Mesothelial cell of epicardium (in vitro differentiated cells): ENCODE measurements at places on chromosomes 3 and 15. TPM values are rescaled to one million over a fixed set of nuclear protein-coding genes. Genes with fewer than 3 reads are reported as not detected.

CILP gene
- total RNA-seq, result 0.95 to 1.3 TPM (median 1.2 TPM) in 3 replicates

ANKRD63 gene
- 0.31 to 0.59 TPM (median 0.44 TPM) in 3 replicates for total RNA-seq

C2CD4A gene
- not detected in 3 replicates for total RNA-seq

UMPS gene
- total RNA-seq, result 35.9 to 40.7 TPM (median 37.3 TPM) in 3 replicates

TMEM89 gene
- 0.84 TPM in 1 of 3 replicates, not detected in the others for total RNA-seq

CPLX3 gene
- 0.14 TPM in 1 of 3 replicates, not detected in the others for total RNA-seq

EIF3J gene
- total RNA-seq, result 75.7 to 80.2 TPM (median 77.8 TPM) in 3 replicates

- H3K4me3 ChIP-seq, result no peak overlapping the region
- DNase-seq, result no peak
- peaks cover 42% of the 10 kb centered on the region for H3K27me3 ChIP-seq
- H3K27ac ChIP-seq, result no peak overlapping the region
- H3K4me1 ChIP-seq, result peaks cover 6% of the 10 kb centered on the region
Measured at GRCh38 chr3:129023909-129024308, 22.8 kb downstream of the EFCC1 start.

GRCh38 chr3:58366699-58367098 is 34.0 kb downstream of the PXK start:
- H3K27ac ChIP-seq, result no peak overlapping the region
- no peak for DNase-seq
- no peak overlapping the region for H3K4me3 ChIP-seq
- H3K27me3 ChIP-seq, result no peaks in the 10 kb centered on the region
- H3K36me3 ChIP-seq, result peaks cover 6% of the 10 kb centered on the region

DNA sequence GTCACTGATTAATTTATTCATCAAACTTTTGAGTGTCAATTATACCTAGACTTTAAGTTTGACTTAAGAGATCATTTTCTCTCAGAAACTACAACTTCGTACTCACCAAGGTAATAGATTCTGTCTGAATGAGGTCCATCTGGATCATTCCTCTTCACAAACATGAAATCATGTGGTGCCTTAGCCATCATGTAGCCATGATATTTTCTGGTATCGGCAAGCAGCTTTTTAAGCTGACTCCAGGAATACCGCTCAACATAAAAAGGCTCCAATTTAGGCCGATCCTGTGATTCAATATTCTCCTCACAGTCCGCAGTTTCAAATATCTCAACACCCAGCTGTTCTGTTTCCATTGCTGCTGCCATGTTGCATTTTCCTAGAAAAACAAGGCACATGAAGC is 5.3 kb downstream of the DPP8 start:
- peaks cover 13% of the 10 kb centered on the region for H3K36me3 ChIP-seq
- DNase-seq, result no peak

DNA sequence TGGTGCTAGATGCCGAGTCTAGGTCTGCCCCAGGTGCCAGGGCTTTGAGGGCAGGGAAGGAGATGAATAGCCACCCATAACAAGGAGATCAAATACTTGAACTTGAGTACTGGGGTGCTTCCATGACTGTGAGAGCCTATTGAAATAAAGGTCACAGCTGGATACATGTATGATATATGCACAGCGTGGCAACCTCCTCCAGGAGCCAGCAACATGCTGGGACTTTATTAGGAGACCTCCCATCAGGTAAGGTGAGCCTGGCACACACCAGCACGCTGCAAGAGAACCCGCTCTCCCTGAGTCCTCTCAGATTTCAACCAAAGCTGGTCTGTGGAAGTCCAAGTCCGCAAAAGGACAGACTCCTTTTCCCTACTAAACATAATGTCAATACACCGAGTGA is 10.5 kb upstream of the HES1 start:
- no peaks in the 10 kb centered on the region for H3K36me3 ChIP-seq
- no peaks in the 10 kb centered on the region for H3K27me3 ChIP-seq
- no peak overlapping the region for H3K27ac ChIP-seq
- DNase-seq, result no peak
- H3K4me1 ChIP-seq, result peaks cover 25% of the 10 kb centered on the region
- H3K4me3 ChIP-seq, result no peak overlapping the region

DNA sequence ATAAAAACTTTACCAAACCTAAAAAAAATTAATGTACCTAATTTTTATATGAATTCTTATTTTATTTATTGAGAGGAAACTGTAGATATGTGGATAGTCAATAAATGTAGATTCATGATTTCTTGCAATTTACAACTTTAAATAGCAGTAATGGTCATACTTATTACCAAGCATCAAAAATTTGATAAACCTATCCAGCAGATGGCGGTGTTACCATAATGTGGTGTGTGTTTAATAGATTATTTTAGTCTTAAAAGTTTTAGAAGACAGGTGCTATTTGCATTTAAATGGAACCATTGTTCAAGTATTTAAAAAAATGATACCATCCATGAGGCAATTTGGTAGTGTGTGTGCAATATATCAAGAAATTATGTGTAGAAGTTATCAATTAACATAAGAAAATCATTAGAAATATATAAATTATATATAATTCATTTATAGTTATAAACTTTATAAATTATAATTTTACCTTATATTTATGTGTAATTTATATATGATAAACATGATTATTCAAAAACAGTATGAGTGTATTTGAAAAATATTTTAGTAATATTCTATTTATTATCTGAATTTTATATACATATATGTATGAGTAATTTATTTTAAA is 176.0 kb upstream of the BCHE start:
- no peak overlapping the region for H3K4me3 ChIP-seq
- H3K4me1 ChIP-seq, result no peaks in the 10 kb centered on the region
- no peak for DNase-seq
- no peaks in the 10 kb centered on the region for H3K36me3 ChIP-seq
- H3K27ac ChIP-seq, result no peak overlapping the region
- no peaks in the 10 kb centered on the region for H3K27me3 ChIP-seq

DNA sequence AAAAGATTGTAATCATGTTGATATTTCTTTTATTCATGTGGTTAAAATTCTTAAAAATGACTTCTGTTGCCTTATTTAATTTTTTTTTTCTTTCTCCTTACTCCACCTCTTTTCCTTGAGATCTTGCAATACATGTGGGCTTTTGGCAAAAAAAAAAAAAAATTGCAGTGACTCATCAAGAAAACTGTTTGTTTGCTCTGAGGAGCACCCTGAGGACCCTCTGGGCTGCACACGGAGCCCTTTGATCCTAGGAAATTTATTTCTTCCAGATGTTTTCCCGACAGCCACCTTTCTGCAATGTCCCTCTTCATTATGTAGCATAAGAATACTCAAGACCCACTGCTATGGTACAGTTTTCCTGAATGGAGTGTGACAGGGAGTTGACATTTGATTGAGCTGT is 371.7 kb downstream of the ZBTB20 start:
- H3K27ac ChIP-seq, result no peak overlapping the region
- no peaks in the 10 kb centered on the region for H3K27me3 ChIP-seq
- H3K36me3 ChIP-seq, result peaks cover 2% of the 10 kb centered on the region

DNA sequence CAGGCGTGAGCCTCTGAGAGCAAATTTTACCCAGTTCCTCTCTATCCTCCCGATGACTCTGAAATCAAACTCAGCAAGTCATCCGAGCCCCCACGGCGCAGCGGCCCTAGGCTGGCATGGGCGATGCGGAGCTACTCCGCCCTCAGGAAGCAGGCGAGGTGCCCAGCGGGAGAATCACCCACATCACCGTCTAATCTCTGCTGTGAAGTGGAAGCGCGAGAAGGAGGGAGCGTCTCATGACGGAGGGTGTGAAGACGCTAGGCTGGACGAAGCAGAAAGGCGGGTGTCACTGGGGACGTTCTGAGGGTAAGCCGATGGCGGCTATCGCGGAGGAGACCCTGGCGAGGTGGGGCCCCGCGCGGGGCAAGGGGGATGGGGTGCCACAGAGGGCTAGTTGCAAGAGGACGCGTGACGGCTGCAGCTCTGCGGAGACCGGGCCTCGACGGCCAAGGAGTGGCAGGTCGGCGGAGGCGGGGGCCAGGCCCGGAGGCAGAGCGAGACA is 9.1 kb upstream of the GNAI2 start:
- H3K4me1 ChIP-seq, result peaks cover 24% of the 10 kb centered on the region
- H3K27me3 ChIP-seq, result peaks cover 10% of the 10 kb centered on the region
- peak overlapping the region; percentile 79 for H3K27ac ChIP-seq
- peak overlapping the region; percentile 78 for H3K4me3 ChIP-seq
- peak; percentile 68 for DNase-seq

DNA sequence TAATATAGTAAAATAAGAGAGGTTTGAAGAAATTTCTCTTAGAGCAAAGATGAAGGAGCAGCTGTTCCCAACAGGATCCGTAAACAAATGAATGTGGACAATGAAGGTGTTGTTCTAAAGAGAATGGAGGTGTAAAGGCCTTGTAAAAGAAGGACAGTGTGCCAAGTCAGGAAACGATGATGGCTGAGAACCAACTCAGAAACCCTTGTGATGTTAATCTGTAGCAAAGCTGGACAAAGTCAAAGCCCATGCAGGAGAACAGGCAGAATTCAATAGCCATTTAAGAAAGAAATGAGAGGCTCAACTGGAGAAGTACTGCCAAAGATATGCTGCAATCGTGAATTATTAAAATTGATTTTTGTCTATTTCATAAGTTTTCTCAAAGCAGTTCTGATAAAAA is 192.2 kb downstream of the MBNL1 start:
- no peak overlapping the region for H3K27ac ChIP-seq
- no peak for DNase-seq
- peaks cover 11% of the 10 kb centered on the region for H3K36me3 ChIP-seq
- H3K4me3 ChIP-seq, result no peak overlapping the region

- peak overlapping the region; percentile 61 for H3K27ac ChIP-seq
- DNase-seq, result no peak
- peaks cover 33% of the 10 kb centered on the region for H3K4me1 ChIP-seq
- H3K36me3 ChIP-seq, result no peaks in the 10 kb centered on the region
- H3K27me3 ChIP-seq, result no peaks in the 10 kb centered on the region
Measured at GRCh38 chr15:90046911-90047392, 45.8 kb downstream of the ZNF710 start.

DNA sequence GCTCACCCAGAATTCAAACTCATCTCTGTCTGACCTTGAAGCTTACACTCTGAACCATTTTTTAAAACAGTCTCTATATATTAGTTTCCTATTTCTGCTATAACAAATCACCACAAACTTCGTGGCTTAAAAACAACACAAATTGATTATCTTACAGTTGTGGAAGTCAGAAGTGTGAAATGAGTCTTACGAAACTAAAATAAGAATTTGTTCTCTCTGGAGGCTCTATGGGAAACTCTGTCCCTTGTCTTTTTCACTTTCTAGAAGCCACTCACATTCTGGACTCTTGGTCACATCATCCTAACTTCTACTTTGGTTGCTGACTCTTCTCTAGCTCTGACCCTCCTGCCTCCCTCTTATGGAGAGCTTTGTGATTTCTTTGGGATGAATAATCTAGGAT is 429.3 kb upstream of the THBS1 start:
- no peaks in the 10 kb centered on the region for H3K27me3 ChIP-seq
- H3K27ac ChIP-seq, result no peak overlapping the region
- no peak overlapping the region for H3K4me3 ChIP-seq
- no peaks in the 10 kb centered on the region for H3K36me3 ChIP-seq
- H3K4me1 ChIP-seq, result peaks cover 8% of the 10 kb centered on the region

- peak overlapping the region; percentile 39 for H3K27ac ChIP-seq
- peak overlapping the region; percentile 51 for H3K4me3 ChIP-seq
- no peak for DNase-seq
- peaks cover 40% of the 10 kb centered on the region for H3K4me1 ChIP-seq
- H3K27me3 ChIP-seq, result peaks cover 2% of the 10 kb centered on the region
- no peaks in the 10 kb centered on the region for H3K36me3 ChIP-seq
Measured at GRCh38 chr3:64488939-64489338, 198.9 kb downstream of the ADAMTS9 start.

DNA sequence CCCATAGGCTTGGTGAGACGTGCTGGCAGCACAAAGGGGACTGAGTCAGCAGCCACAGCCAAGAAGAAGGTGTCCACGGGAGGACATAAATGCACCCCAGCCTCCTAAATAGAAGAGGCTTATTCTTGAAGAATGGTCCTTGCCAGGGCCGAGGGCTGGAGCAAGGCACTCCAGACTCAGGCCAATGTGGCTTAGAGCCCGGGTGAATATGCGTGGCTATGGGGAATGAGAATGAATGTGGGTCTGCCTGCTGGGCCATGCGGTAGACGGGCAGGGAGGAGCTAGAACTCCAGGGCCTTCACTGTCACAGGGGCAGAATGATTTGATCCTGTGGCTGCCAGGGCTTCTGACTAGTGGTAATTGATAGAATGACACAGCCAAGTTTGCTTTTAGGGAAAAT is 34.0 kb downstream of the DHX30 start:
- H3K27ac ChIP-seq, result no peak overlapping the region
- H3K4me3 ChIP-seq, result no peak overlapping the region

DNA sequence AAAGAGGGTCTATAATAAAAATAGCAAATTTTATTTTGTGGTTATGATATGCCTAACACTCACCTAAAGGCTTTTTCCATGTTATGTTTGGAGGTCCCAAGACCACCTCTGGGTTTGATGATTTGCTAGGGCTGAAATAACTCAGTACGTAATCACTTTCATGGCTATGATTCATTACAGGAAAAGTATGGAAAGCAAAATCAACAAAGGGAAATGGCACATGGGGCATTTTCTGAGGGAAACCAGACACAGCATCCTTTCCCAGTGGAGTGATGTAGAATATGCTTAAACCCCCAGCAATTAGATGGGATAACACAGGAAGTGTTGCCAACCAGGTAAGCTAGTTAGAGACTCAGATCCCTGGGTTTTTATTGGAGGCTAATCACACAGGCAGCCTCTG is 701.6 kb upstream of the CBLB start:
- DNase-seq, result no peak
- no peak overlapping the region for H3K4me3 ChIP-seq
- H3K27ac ChIP-seq, result no peak overlapping the region
- no peaks in the 10 kb centered on the region for H3K36me3 ChIP-seq
- H3K4me1 ChIP-seq, result peaks cover 25% of the 10 kb centered on the region
- H3K27me3 ChIP-seq, result no peaks in the 10 kb centered on the region

DNA sequence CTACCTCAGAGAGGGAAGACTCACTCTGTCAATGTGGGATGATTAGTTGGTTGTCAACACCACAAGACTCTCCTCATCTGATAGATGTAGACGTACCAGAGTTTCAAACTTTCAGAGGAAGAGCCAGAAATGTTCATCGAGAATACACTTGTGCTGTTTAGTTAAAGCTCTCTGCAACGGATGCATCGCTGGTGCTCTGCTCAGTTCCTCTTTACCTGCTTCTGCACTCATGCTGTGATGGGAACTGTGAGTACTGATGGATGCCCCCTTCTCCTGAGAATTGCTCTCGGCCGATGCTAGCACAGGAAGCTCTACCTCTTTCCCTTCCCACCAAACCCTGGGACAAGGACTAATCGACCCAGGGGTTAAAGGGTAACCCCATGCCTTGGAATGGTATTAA is 51.8 kb upstream of the CCDC54 start:
- no peak for DNase-seq
- no peaks in the 10 kb centered on the region for H3K36me3 ChIP-seq
- H3K4me1 ChIP-seq, result no peaks in the 10 kb centered on the region
- H3K27me3 ChIP-seq, result no peaks in the 10 kb centered on the region
- H3K27ac ChIP-seq, result no peak overlapping the region

DNA sequence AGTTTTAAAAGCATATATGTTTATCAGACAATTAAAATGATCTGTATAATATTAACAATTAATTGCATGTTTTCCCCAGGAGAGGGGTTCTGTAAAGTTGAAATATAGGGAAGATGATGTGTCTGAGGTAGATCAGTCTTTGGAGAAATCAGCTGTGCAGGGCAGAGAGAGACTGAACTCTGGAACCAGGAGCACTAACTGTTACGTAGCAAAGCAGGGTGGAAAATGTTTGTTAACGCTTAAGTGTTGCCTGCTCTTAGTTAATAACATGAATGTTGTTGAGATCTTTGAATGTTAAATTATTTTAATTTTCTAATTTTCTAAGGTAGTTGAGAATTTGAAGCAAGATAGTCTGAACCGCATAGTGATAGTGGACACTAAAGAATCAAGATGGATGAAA is 57.5 kb downstream of the NEO1 start:
- no peak for DNase-seq
- H3K27ac ChIP-seq, result no peak overlapping the region
- H3K4me1 ChIP-seq, result no peaks in the 10 kb centered on the region
- H3K4me3 ChIP-seq, result no peak overlapping the region
- H3K27me3 ChIP-seq, result no peaks in the 10 kb centered on the region

GRCh38 chr3:22263042-22263441 is 512.0 kb upstream of the ZNF385D start:
- H3K27ac ChIP-seq, result no peak overlapping the region
- H3K4me3 ChIP-seq, result no peak overlapping the region
